ENCODE measurements at places on chromosomes 5 and 9.

- no peak for DNase-seq
Observed at GRCh38 chr5:54700986-54701578, 183.5 kb downstream of the SNX18 start.

DNA sequence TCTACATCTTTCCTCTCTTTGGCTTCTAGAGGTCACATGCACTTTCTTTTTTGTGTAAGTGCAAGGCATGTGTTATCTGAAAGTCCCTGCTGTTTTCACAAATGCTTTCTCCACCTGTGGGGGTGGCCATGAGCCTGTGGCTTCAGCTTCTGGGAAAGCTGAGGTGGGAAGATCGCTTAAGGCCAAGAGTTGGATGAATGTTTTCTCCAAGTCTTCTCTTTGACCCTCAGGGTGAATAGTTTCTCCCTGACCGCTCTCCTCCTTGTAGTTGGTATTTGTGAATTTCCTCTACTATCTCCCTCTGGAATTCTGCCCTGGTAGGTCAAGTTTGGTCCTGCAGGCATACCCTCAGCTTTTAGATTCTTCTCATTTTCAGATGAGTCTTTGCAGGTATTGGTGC lies 74.2 kb downstream of the UGCG start:
- DNase-seq = no peak

DNA sequence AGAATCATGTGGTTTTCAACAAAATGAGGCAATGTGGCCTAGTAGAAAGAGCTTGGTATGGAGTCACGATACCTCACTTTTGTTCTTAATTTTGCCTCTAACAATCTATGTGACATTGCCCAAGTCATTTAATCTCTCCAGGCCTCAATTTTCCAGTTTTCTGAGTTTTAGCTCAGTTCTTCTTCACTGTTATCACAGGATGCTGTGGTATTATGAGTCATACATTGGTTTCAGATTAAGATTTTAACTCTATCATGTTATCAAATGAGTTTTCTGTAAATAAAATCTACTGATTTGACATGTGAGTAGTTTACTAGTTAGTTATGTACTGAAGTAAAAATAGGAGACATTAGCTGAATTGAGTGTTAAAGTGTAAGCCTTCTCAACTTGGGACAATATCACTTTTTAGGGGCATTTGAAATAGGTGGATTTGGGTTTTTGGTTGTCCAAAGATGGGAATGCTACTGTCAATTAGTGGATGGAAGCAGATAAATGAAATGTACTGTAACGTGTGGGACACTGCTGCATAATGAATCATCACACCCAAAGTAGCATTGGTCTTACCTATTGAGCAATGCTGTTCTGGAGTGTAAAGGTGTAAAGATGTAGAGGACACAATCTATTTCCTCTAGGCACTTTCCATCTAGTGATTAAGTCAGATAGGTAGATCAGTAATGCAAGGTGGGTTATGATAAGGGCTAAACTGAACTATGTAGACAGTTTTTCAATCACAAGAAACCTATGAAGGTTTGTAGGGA lies 73.3 kb downstream of the NNT start:
- DNase-seq = no peak

- no peak for DNase-seq
Observed at GRCh38 chr5:147517383-147517782, 7.5 kb upstream of the DPYSL3 start.

DNA sequence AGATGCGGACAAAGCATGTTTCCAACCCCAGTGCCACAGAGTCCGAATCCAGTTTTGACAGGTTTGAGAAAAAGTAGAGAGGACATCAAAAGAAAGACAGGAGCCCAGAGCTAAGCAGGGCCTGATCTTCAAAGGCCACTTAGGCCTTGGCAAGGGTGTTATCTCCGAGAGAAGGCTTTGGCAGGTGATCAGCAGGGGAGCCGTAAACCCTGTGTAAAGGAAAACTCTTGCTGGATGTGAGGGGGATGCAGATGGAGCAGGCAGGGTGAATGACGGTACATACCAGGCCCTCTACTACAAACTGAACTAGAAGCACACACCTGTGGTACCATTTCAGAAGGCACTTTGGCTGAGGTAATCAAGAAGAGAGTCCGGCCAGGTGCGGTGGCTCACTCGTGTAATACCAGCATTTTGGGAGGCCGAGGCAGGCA lies 1.4 kb upstream of the HNRNPH1 start:
- DNase-seq = no peak

DNA sequence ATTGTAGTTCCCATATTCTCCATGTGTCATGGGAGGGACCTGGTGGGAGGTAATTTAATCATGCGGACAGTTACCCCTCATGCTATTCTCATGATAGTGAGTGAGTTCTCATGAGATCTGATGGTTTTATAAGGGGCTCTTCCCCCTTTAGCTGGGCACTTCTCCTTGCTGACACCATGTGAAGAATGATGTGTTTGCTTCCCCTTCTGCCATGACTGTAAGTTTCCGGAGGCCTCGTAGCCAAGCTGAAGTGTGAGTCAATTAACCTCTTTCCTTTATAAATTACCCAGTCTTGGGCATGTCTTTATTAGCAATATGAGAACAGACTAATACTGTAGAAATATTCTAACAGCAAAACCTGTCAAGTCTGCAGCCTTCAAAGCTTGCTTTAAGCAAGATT lies 293.2 kb downstream of the CTNND2 start:
- DNase-seq = no peak

GRCh38 chr9:125747765-125748445 lies 732 bp downstream of the PBX3 start:
- peak; percentile 52 for DNase-seq

- no peak for DNase-seq
Observed at GRCh38 chr9:99722877-99723276, 98.8 kb upstream of the NR4A3 start.

DNA sequence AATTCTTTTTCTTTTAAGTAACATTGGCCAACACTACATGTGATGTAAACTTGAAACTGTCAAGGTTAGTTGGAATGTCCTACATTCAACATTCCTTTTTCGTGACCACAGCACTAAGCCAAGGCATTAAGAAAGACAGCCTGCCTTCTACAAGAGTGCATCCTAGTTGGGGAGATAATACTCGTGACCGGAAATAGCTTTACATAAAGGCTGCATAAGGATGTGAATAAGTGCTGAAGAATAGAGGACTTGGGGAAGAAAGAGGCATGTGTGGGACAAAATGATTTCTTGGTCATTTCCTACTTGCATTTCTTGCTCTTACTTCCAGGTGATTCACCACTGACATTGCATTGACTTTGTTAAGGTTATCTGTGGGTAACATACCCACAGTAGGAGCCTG lies 282.0 kb downstream of the DMRT2 start:
- no peak for DNase-seq

DNA sequence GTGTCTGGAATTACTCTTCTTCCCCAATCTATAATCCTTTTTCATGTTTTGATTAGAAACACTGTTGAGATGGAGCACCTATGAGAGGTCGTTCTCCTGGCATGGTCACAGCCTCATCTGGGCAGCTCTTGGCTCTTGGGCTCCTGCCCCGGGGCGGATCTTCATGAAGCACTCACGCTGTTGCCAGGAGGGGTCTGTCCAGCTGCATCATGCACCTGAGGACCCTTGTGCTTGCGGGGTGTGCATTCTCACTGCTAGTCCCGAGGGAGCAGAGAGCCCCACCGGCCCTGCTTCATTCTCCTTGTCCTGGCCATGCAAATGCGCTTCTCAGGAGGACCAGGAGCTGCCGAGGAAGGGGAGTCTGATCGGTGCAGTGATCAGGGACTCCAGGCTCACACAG lies 117.6 kb upstream of the S1PR3 start:
- no peak for DNase-seq

DNA sequence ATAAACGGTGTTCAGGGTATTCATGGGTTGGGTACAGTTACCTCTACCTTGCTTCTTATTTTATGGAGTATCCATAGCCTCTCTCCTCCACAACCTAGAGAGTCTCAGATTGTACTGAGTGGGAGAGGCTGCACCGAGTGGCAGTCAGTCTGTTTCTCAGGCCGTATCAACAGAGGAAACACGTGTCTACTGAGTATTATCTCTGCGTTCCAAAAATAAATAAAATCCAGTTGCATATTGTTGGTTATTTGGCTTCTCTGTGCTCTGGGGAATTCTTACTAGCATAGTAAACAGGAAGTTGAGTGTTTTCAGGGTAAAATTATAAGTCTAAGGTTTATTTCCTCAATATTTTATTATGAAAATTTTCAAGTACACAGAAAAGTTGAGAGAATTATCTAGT lies 231.0 kb downstream of the ARHGEF28 start:
- no peak for DNase-seq

- DNase-seq = no peak
Observed at GRCh38 chr5:178301641-178302040, 69.0 kb upstream of the PHYKPL start.

- no peak for DNase-seq
Observed at GRCh38 chr9:123302348-123303214, 34.2 kb upstream of the STRBP start.

- DNase-seq = no peak
Observed at GRCh38 chr5:68033961-68034571, 181.5 kb upstream of the PIK3R1 start.

DNA sequence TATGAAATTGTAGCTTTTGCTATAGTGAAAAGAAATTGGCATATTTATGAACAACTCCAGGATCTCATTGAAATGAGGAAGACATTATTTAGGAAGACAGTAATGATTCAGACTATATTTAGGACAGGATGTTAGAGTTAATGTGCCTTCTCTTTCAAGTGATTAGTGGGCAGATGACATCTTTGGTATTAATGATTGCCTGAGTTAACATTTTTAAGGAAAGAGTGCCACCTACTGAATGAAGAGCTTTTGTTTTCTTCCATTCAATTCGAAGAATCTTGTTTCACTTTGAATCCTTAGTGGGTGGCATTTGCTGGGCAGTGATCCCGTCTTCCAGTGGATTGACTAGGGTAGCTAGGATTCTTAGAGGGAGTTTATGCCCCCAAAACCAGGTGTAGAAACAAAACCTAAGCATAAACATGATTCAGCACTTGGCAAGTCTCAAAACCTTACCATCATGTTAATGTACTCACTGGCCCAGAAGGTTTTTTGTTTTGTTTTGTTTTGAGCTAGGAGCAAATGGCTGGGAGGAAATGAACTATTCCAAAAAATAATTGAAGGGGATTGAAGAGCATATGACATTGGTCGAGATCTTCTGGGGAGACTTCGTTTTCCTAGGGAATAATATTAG lies 23.2 kb downstream of the MAP3K1 start:
- DNase-seq = no peak

DNA sequence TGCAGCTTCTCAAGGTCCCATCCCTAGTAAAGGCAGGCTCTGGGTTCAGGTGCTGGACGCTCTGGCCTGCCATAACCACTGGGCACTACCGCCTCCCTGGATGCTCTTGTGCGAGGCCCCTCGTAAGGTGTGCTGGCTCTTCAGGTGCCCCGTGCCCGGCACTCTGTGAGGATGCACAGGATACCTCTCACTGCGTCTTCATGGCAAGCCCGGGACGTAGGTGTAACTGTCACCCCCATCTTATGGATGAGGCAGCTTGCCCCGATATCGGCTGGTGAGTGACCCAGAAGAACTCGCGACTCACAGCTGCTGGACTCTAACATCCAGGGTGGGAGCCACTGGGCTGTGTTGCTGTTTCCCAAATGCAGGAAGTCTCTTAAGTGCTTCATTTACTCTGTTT lies 79.0 kb downstream of the GTF3C4 start:
- no peak for DNase-seq

- no peak for DNase-seq
Observed at GRCh38 chr9:14702200-14702720, 9.0 kb upstream of the ZDHHC21 start.

- no peak for DNase-seq
Observed at GRCh38 chr9:137787381-137787780, 90.2 kb upstream of the CACNA1B start.

DNA sequence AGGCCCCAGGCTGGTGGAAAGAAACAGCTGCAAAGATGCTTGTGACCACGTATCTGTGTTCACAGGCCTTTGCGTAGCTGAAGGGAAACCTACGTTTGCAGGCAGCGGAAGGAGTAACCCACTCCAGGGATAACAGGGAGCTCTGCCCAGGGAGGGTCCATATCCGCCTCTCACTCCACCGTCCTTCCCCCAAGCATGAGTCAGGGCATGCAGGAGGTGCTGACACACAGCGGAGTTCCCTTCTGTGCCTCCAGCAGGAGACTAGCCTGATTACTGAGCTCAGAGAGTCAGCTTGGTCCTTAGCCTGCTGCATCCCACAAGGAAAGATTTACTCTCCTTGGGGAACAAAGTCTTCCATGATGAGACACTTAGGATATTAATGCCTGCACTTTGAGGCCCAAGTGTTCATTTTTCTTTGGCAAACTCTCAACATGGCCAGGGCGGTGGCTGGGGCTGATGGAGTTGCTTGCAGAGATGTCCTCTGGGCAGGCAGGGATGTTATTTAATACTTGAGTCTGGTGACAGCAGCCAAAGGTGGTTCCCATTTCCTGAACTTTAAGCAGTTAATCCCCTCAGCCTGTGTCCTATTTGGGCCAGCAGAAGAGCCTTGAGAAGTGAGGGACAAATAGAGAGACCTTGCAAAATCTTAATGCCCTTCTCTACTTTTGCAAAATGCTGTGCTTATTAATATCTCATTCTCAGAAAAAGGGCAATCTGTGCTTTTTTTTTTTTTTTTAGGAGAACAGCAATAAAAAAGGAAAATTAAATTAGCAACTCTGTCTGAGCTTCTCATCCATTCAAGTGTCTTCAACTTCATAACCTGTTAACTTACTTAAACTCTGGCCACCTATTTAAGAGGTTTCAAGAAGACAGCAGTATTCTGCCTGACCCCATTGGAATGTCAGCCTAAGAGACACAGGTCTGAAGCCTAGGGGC lies 222.1 kb downstream of the HSPA4 start:
- DNase-seq = no peak

GRCh38 chr5:90479611-90480385 lies 5.1 kb downstream of the POLR3G start:
- no peak for DNase-seq

GRCh38 chr9:90789862-90790261 lies 11.8 kb upstream of the SYK start:
- no peak for DNase-seq

- DNase-seq = no peak
Observed at GRCh38 chr9:97771641-97772040, 74.5 kb upstream of the XPA start.

DNA sequence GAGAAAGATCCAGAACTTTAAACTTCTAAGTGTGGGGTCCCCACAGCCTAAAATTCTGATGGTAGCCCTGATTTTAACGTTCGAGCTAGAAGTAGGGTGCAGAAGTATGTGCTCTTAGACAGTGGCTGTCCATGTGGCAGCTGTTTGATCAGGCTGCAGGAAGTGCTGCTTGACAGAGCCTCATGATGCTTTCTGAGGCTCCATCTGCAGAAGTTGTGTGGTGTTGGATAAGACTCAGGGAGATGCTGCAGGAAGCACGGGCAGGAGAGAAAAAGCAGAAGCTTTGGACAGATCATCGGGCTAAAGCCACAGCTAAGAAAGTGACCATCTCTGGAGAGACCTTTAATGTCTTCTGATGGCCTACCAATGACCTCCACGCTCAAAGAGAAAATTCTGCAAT lies 8.1 kb downstream of the MTMR12 start:
- DNase-seq = no peak

DNA sequence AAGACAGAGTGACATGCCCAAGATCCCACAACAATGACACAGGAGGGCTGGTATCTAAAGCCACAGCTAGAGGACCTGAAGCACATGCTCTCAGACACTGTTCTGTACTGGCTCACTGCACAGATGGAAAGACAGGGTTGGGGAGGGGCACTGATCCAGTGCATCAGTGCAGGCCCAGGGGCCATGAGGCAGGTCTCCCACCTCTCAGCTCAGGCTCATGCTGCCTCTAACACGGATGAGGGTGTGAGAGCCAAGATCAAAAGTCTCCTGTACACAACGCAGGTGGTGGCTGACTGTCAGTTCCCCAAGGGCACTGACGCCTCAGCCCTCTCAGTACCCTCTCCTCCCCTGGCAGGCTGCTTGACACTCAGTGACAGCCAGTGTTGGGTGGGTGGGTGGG lies 10.9 kb downstream of the RAPGEF1 start:
- DNase-seq = peak; percentile 60
